ENCODE measurements at places on chromosomes 4 and X. TPM values are rescaled to one million over a fixed set of nuclear protein-coding genes. Genes with fewer than 3 reads are reported as not detected.

GRCh38 chr4:70761276-70761816 lies 39.6 kb downstream of the RUFY3 start:
- DNase-seq: no peak
- no peak overlapping the region for H3K27ac ChIP-seq
- H3K4me1 ChIP-seq: peaks cover 10% of the 10 kb centered on the region
- no peak overlapping the region for H3K4me3 ChIP-seq
- H3K27me3 ChIP-seq: no peaks in the 10 kb centered on the region

DNA sequence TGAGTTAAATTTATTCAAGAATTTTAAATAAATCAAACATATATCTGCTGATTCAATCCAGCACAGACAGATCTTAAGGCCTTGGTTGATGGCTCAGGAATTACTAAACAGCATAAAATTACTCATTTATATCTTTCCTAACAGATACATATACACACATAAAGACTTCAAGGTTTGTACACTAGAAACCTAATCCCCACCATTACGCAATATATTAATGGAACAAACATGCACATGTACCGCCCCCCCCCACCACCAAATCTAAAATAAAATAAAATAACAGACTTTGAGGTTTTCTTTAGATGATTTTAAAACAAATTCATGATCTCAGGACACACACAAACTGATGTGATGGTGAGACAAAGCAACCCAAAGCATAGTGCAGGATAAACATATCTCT lies 333.9 kb upstream of the DDX53 start:
- H3K27me3 ChIP-seq: no peaks in the 10 kb centered on the region
- no peaks in the 10 kb centered on the region for H3K4me1 ChIP-seq
- no peak for DNase-seq
- H3K27ac ChIP-seq: no peak overlapping the region
- H3K4me3 ChIP-seq: no peak overlapping the region

GRCh38 chr4:80011636-80012236 lies 61.3 kb downstream of the ANTXR2 start:
- no peaks in the 10 kb centered on the region for H3K36me3 ChIP-seq
- H3K27ac ChIP-seq: peak overlapping the region; percentile 50
- H3K4me1 ChIP-seq: no peaks in the 10 kb centered on the region
- no peak for DNase-seq

DNA sequence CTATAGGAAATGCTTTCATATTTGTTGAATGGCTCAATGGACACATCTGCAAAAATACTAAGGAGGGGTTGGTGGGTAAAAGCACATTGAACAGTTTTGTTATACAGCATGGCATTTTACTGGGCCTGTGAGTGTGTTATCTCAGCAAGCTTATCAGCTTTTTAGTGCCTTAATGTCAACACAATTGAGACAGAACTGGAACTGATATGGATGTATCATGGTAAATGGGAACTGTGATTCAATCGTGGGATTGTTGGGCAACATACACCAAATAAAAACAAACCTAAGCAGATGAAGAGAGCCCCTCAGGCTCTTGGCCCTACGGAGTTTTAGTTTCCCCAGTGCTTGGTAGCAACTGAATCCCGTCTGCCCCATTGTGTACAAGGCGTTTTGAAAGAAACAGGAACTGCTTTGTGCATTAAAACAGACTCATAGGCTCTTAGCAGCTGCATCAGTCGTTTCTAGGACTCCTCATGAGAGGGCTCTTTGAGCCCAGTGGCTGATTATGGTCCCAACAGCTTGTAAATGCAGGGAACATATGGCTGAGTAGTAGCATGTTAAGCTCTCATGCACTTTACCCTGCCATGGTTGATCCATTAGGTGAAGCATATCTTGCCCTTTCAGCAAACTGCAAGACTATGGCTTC lies 7.3 kb downstream of the GPR119 start:
- no peaks in the 10 kb centered on the region for H3K4me1 ChIP-seq
- no peaks in the 10 kb centered on the region for H3K27me3 ChIP-seq
- no peak overlapping the region for H3K27ac ChIP-seq
- no peak overlapping the region for H3K4me3 ChIP-seq
- no peak for DNase-seq

DNA sequence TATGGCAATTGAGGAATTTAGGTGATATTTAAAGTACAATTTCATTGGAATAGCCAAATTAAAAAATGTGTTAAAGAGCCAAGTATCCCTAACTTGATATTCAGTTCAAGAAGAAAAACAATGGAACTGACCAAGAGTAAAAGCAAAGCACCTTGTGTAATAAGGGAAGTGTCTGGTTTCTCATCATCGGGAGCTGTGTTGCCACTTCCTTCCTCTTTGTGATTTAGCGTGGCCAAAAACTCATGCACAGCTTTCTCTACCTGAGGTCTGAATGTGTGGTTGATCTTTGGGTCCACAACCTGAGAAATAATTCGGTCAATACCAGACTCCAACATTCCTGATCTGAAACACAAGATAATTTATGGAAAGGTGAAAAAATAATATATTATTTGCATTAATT lies 12.4 kb downstream of the BOD1L1 start:
- H3K4me3 ChIP-seq: no peak overlapping the region
- H3K36me3 ChIP-seq: no peaks in the 10 kb centered on the region
- no peaks in the 10 kb centered on the region for H3K27me3 ChIP-seq
- DNase-seq: no peak
- H3K27ac ChIP-seq: no peak overlapping the region

GRCh38 chr4:183136855-183137254 lies 37.8 kb downstream of the WWC2 start:
- no peaks in the 10 kb centered on the region for H3K36me3 ChIP-seq
- no peaks in the 10 kb centered on the region for H3K4me1 ChIP-seq
- no peak overlapping the region for H3K4me3 ChIP-seq
- H3K27me3 ChIP-seq: no peaks in the 10 kb centered on the region
- no peak for DNase-seq

GRCh38 chrX:129785160-129785947 lies 5.6 kb downstream of the SASH3 start:
- no peak overlapping the region for H3K4me3 ChIP-seq
- DNase-seq: no peak
- no peaks in the 10 kb centered on the region for H3K4me1 ChIP-seq

GRCh38 chr4:8649631-8650361 lies 57.2 kb downstream of the CPZ start:
- no peaks in the 10 kb centered on the region for H3K4me1 ChIP-seq
- no peak overlapping the region for H3K27ac ChIP-seq
- no peaks in the 10 kb centered on the region for H3K36me3 ChIP-seq

DNA sequence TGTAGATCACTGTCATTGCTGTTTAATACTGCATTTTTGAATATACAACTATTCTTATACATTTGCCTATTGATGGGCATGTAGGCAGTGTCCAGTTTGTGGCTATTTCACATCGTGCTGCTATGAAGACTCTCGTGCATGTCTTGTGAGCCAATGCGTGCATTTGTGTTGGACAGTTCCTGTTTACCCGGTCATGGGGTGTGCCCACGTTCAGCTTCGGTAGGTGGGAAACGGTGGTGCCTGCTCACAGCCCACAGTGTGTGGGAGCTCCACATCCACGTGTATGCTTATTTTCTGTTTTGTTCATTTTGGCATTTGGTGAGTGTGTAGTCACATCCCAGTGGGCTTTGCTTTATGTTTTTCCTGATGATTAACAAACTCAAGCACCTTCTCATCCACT lies 19.7 kb upstream of the RNF212 start:
- no peaks in the 10 kb centered on the region for H3K36me3 ChIP-seq
- no peak overlapping the region for H3K4me3 ChIP-seq
- no peak overlapping the region for H3K27ac ChIP-seq
- no peaks in the 10 kb centered on the region for H3K27me3 ChIP-seq
- no peak for DNase-seq
- no peaks in the 10 kb centered on the region for H3K4me1 ChIP-seq

DNA sequence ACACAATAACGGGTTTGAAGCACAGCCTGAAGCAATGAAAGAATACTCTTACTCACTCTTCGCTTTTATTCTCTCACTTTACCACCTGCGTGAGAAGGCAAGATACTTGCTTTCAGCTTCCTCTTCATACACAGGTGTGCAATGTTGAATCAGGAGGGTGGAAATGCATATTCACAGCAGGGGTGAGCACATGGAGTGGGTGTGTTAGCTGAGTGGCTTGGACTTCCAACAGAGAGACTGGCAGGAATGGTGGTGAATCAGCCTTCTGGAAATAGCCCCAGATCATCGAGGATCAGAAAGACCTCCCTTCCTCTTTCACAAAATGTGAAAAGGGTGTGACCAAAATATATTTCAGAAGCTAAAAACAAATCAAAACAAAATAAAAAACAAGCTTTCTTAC lies 521.2 kb downstream of the STIM2 start:
- H3K27ac ChIP-seq: no peak overlapping the region
- H3K36me3 ChIP-seq: no peaks in the 10 kb centered on the region
- no peak overlapping the region for H3K4me3 ChIP-seq
- no peaks in the 10 kb centered on the region for H3K27me3 ChIP-seq

- no peaks in the 10 kb centered on the region for H3K4me1 ChIP-seq
- DNase-seq: no peak
- H3K36me3 ChIP-seq: no peaks in the 10 kb centered on the region
- no peak overlapping the region for H3K27ac ChIP-seq
Observed at GRCh38 chr4:124279741-124280140, 432.8 kb downstream of the ANKRD50 start.

DNA sequence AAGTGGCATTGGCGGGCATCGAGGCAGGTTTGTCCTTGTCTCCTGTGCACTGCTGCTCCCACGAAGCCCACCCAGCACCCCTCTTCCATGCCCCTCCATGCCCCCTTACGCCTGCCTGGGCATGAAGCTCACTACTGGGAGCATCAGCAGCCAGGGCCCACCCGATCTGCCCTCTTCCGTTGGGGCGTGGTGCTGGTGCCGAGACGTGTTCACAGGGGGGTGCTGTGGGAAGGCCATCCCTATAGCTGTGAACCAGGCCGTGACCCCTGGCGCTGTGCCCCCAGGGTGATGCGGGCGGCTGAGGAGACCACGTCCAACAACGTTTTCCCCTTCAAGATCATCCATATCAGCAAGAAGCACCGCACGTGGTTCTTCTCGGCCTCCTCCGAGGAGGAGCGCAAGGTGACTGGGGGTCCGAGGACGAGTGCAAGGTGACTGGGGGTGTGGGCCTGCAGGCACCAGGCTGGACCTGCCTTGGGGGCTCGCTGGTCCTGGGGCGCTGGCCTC lies 19.3 kb upstream of the ADD1 start:
- no peak overlapping the region for H3K4me3 ChIP-seq
- no peaks in the 10 kb centered on the region for H3K36me3 ChIP-seq
- no peak overlapping the region for H3K27ac ChIP-seq
- no peaks in the 10 kb centered on the region for H3K4me1 ChIP-seq
- no peaks in the 10 kb centered on the region for H3K27me3 ChIP-seq
- DNase-seq: no peak

GRCh38 chrX:107654872-107655761 lies 26.8 kb downstream of the PRPS1 start:
- no peaks in the 10 kb centered on the region for H3K4me1 ChIP-seq
- no peak for DNase-seq
- H3K27me3 ChIP-seq: no peaks in the 10 kb centered on the region
- no peak overlapping the region for H3K4me3 ChIP-seq
- no peaks in the 10 kb centered on the region for H3K36me3 ChIP-seq

GRCh38 chrX:136689436-136689835 lies 41.5 kb downstream of the CD40LG start:
- no peak overlapping the region for H3K4me3 ChIP-seq
- no peak overlapping the region for H3K27ac ChIP-seq
- no peak for DNase-seq
- H3K36me3 ChIP-seq: no peaks in the 10 kb centered on the region

- no peak overlapping the region for H3K4me3 ChIP-seq
- H3K27me3 ChIP-seq: no peaks in the 10 kb centered on the region
- no peaks in the 10 kb centered on the region for H3K36me3 ChIP-seq
- no peaks in the 10 kb centered on the region for H3K4me1 ChIP-seq
Observed at GRCh38 chrX:23908219-23909004, 606 bp downstream of the CXorf58 start.

DNA sequence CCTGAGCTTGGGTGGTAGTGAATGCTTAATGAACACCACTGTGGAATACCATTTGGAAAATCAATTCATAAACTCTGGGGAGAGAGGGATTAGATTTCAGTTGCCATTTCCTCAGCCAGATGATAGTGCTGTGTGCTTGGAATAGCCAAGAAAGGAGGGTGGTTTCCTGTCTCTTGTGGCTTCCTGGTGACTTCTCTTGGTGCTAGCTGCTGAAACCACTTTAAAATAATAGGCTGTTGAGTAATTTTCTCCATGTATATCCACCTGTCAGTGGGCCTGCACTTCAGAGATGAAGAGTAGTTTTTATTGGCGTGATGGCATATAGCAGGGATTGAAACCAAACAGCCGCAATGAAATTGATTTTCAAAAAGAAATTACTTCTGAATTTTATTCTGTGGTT lies 11.8 kb downstream of the EDA start:
- no peaks in the 10 kb centered on the region for H3K4me1 ChIP-seq
- no peak overlapping the region for H3K4me3 ChIP-seq
- no peak for DNase-seq
- no peak overlapping the region for H3K27ac ChIP-seq
- no peaks in the 10 kb centered on the region for H3K36me3 ChIP-seq
- no peaks in the 10 kb centered on the region for H3K27me3 ChIP-seq

DNA sequence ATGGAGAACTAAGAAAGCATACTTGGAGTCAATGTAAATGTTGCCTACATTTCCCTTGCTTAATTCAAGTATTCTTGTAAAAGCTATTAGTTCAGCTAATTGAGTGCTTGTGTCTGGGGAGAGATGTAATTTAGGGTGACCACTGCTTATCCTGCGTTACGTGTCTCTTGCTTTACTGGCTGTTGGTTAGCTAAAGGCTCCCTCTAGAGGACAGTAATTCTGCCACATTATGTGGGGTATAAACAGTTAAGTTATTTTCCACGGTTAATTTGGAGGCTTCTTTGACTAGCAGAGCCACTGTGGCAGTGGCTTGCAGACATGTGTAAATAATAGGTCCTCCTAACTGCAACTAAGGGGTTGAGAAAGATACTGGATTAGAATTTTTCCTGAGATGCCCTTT lies 25.3 kb upstream of the NAF1 start:
- no peak for DNase-seq
- H3K27ac ChIP-seq: no peak overlapping the region
- no peaks in the 10 kb centered on the region for H3K36me3 ChIP-seq

- no peak overlapping the region for H3K4me3 ChIP-seq
- no peak overlapping the region for H3K27ac ChIP-seq
- no peak for DNase-seq
- H3K4me1 ChIP-seq: no peaks in the 10 kb centered on the region
- H3K27me3 ChIP-seq: no peaks in the 10 kb centered on the region
Observed at GRCh38 chr4:124593494-124593893, 119.0 kb downstream of the ANKRD50 start.

MAGEA2B gene
- total RNA-seq: not detected

RNF175 gene
- not detected for total RNA-seq

FAM9C gene
- not detected for total RNA-seq

HTN1 gene
- total RNA-seq: not detected

RBM3 gene
- 193 TPM for total RNA-seq

HSFX4 gene
- total RNA-seq: not detected

PTPN13 gene
- total RNA-seq: 79.2 TPM

TRMT2B gene
- total RNA-seq: 13.1 TPM

C4orf51 gene
- not detected for total RNA-seq

GJB1 gene
- total RNA-seq: 3.0 TPM

MAGED4 gene
- 1.3 TPM for total RNA-seq

HSD17B13 gene
- total RNA-seq: not detected

TMPRSS11D gene
- not detected for total RNA-seq

SCFD2 gene
- total RNA-seq: 26.2 TPM
